ENCODE measurements at places on chromosomes 1 and 21. TPM values are rescaled to one million over a fixed set of nuclear protein-coding genes. Genes with fewer than 3 reads are reported as not detected.

VANGL2 gene
- not detected for total RNA-seq

LORICRIN gene
- total RNA-seq, result not detected

CSF1 gene
- 143 TPM for total RNA-seq

DNA sequence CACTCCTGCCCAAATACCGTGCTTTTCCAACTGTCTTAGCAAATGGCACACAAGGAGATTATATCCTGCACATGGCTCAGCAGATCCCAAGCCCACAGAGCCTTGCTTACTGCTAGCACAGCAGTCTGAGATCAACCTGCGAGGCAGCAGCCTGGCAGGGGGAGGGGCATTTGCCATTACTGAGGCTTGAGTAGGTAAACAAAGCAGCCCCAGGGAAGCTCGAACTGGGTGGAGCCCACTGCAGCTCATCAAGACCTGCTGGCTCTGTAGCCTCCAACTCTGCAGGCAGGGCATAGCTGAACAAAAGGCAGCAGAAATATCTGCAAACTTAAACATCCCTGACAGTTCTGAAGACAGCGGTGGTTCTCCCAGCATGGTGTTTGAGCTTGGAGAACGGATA is 70.1 kb upstream of the PTBP2 start:
- H3K4me1 ChIP-seq, result no peaks in the 10 kb centered on the region
- no peak overlapping the region for H3K27ac ChIP-seq
- no peaks in the 10 kb centered on the region for H3K36me3 ChIP-seq
- DNase-seq, result no peak
- no peaks in the 10 kb centered on the region for H3K27me3 ChIP-seq

PADI1 gene
- total RNA-seq, result not detected

All from activated CD8-positive, alpha-beta memory T cell treated with anti-CD3 and anti-CD28 coated beads, Interleukin-2, amount 10 ng/mL, durations not matched to agents 7 days and 5 days (primary cell).